ENCODE measurements at places on chromosomes 5 and 9.

DNA sequence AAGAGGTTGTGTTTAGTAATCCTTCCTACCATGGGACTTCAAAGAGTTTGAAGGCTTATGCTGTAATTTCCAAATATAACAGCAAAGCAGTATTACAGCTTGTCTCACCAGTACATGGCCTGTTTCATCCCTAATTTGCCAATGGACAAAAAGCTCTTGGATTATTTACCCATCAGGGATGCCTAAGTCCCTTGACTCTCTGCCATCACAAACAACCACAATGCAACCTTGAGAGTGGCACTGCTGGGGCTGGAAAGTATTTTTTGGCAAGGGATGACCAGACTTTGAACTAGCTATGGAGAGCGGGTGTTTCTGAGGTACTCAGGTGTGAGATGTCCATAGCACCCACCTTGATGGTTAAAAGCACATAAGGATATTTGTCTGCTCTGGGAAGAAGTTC, 9.1 kb downstream of the MAMDC2 start:
- H3K4me3 ChIP-seq, result no peak overlapping the region
- no peaks in the 10 kb centered on the region for H3K36me3 ChIP-seq
- DNase-seq, result no peak
- no peaks in the 10 kb centered on the region for H3K4me1 ChIP-seq
- no peak overlapping the region for H3K27ac ChIP-seq

- no peak overlapping the region for H3K4me3 ChIP-seq
- H3K36me3 ChIP-seq, result no peaks in the 10 kb centered on the region
- DNase-seq, result no peak
- peaks cover 35% of the 10 kb centered on the region for H3K4me1 ChIP-seq
These were observed 142.8 kb downstream of the ENC1 start for GRCh38 chr5:74497706-74498105.

DNA sequence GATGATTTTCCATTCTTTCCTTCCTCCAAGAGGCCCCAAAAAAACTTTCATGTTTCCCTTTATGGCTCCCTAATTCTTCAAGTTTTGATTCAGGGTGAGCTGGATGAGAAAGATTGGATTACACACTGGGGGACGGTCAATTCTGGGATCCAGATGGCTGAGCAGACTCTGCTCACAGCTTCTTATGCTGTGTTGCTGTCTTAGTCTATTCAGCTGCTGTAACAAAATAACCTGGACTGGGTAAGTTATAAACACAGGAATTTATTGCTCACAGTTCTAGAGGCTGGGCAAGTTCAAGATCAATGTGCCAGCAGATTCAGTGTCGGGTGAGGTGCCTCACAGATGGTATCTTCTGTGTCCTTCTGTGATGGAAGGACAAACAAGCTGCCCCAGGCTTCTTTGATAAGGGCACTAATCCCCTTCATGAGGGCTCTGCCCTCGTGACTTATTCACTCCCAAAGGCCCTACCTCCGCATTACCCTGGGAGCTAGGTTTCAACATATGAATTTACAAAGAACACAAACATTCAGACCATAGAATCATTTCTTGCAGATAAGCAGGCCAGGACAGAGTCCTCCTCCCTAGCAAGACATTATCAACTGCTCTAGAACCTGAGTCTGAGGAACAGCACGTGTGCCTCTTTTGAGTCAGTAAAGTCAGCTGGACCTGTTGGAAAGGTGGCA, 23.1 kb upstream of the SMAD5 start:
- no peak for DNase-seq
- no peak overlapping the region for H3K4me3 ChIP-seq
- no peaks in the 10 kb centered on the region for H3K27me3 ChIP-seq
- peaks cover 44% of the 10 kb centered on the region for H3K4me1 ChIP-seq
- no peaks in the 10 kb centered on the region for H3K36me3 ChIP-seq

- no peak for DNase-seq
- H3K27me3 ChIP-seq, result no peaks in the 10 kb centered on the region
- peaks cover 3% of the 10 kb centered on the region for H3K36me3 ChIP-seq
- H3K4me1 ChIP-seq, result no peaks in the 10 kb centered on the region
- no peak overlapping the region for H3K27ac ChIP-seq
- no peak overlapping the region for H3K4me3 ChIP-seq
These were observed 37.4 kb downstream of the FAT2 start for GRCh38 chr5:151553695-151554094.

DNA sequence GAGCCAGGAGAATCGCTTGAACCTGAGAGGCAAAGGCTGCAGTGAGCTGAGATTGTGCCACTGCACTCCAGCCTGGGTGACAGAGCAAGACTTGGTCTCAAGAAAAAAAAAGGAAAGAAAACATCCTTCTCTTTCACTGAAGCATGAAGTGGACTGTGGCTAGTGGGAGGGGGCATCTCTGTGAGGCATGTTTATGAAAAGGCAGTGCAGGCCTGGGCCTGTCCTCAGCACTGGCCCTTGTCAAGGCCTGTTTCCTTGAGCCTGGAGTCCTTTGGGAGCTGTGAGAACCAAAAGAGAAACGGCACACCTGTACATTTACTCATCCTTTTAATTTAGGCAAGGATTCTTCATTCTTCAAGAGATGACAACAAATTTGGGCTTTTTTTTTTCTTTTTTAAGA, 18.3 kb upstream of the FUBP3 start:
- H3K27me3 ChIP-seq, result peaks cover 4% of the 10 kb centered on the region
- no peaks in the 10 kb centered on the region for H3K36me3 ChIP-seq
- H3K4me1 ChIP-seq, result peaks cover 11% of the 10 kb centered on the region

DNA sequence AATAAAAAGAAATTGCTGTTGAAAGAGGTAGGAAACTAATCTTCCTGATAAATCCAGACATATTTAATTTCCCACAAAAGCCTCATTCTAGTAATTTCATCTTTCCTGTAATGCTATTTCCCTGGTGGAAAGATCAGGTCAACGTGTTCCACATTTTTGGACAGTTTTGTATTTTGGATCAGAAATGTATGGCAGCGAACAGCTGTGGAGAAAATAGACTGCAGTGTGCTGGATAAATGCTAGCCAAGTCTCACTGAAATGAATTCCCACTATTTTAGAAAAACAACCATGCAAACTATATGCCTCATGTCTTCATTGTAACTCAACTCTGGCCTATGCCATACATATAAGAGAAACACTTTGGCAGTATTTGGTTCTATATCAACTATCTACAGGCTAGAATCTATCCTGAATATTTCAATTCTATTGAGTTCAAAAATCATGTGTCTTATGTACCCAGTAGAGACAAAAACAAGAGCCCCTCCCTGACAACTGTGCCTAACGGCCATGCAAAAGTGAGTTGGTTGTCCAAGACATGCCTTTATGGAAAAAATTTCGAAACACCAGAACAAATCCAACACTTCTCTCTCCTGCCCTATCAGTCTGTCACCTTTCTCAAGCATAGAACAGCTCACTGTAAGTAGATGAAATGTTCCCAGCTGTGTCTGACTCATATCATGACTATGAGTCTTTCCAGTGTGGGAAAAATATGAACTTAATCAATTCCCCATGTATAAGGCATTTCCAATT, 191.3 kb upstream of the NREP start:
- H3K4me3 ChIP-seq, result no peak overlapping the region
- peaks cover under 1% of the 10 kb centered on the region for H3K4me1 ChIP-seq
- no peaks in the 10 kb centered on the region for H3K27me3 ChIP-seq

GRCh38 chr9:136309101-136309801, 5.4 kb upstream of the CCDC187 start:
- no peak for DNase-seq
- no peak overlapping the region for H3K4me3 ChIP-seq
- no peak overlapping the region for H3K27ac ChIP-seq
- no peaks in the 10 kb centered on the region for H3K36me3 ChIP-seq

DNA sequence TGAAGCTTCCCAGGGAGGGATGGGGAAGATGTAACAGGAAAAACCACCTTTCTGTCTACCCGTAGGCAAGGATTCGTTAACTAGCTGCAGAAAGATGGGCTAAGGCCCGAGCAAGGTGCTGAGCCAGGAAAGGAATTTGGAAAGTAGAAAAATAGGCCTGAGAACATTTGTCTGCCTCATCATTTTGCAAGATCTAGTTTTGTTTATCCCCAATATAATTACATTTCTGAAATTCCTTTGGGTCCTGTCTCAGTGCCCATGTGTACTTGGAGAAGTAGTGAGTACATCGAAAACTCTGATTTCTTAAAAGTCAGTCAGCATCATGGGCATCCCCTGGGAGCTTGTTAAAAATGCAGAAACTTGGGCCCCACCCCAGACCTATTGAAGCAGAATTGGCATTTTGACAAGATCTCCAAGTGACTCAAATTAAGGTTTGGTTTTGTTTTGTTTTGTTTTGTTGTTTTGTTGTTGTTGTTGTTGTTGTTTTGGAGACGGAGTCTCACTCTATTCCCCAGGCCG, 52.1 kb upstream of the CEMIP2 start:
- no peaks in the 10 kb centered on the region for H3K36me3 ChIP-seq
- H3K4me3 ChIP-seq, result no peak overlapping the region
- H3K27ac ChIP-seq, result no peak overlapping the region
- no peak for DNase-seq

DNA sequence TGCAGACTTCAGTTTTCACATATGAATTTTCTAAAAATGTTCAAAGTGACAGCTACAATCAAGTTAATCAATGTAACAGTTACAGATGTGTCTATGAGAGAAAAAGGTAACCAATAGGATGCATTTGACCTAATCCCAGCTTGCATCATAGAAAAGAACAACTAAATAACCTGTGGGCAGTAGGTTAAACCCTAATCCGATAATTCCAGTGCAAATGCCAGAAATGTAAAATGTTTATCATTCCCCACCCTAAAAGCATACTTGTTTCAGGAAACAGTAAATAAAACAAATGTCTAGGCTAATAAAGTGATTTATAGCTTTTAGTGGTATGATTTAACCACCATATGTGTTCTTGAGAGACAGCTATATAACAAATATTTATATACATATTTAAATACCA, 592.6 kb downstream of the PRELID2 start:
- H3K27ac ChIP-seq, result no peak overlapping the region
- no peak overlapping the region for H3K4me3 ChIP-seq
- DNase-seq, result no peak
- no peaks in the 10 kb centered on the region for H3K36me3 ChIP-seq
- H3K4me1 ChIP-seq, result peaks cover 36% of the 10 kb centered on the region

DNA sequence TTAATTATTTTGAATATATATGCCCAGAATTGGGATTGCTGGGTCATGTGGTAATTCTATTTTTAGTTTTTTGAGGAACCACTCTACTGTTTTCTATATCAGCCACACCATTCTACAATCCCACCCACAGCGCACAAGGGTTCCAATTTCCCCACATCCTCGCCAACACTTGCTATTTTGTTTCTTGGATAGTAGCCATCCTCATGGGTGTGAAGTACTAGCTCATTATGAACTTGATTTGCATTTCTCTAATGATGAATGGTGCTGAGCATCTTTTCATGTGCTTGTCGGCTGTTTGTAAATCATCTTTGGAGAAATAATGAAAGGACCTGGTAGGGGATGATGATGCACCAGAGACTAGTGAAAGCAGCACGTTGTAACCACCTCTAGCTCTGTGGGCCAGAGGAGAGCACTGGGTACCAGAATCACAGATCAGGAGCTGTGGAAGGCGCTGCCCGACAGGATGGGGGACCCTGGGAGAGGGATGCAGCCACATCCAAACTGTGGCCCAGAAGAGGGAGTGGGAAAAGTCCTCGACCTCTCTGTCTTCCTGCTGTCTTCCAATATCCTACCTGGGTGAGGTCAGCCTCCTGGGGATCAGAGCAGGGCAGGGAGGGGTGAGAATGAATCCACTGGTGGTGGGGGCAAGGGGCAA, 155.4 kb downstream of the RGS3 start:
- H3K27ac ChIP-seq, result peak overlapping the region; percentile 100
- no peaks in the 10 kb centered on the region for H3K27me3 ChIP-seq
- peaks cover 53% of the 10 kb centered on the region for H3K4me1 ChIP-seq
- H3K36me3 ChIP-seq, result peaks cover 3% of the 10 kb centered on the region

DNA sequence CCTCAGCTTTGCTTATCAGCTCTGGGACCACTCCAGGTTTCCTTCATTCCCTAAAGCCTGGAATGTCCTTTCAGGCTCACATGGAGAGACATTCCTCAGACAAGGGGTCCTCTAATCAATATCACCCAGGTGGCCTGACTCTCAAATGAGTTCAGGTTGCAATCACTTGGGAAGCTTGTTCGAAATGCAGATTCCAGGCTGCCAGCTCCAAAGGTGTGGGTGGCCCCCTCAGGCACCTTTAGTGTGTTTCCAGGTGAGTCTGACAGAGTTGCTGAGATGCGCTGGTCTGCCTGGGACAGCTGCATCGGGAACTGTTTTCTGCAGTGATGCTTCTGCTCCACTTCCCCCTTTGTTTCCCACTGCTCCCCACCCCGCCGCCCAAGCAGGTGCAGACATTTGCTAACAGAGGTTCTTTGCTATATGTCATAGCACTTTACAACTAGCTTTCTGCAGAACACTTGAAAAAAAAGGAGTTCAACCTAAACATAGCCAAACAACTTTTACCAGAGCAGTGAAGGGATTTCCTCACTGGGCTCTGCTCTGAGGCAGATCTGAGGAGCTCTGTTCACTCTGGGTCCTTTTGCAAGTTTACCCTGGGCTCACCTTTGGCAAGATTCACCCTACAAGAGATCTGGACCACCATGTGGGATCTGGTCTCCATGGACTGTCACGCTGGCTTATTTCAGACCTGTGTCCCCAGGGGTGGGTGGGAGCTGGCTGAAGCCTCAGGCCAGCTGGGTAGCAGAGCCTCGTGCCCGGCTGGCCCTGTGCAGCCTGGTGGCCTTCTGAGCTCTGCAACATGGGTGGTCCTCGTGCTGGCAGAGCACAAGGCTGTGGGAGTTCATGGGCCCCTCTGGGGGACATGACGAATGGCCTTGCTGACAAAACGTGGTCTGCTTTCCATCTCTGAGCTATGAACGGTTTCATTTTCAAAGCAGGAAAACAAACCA, 539.6 kb downstream of the CCDC171 start:
- H3K27ac ChIP-seq, result peak overlapping the region; percentile 88
- DNase-seq, result no peak
- H3K27me3 ChIP-seq, result peaks cover 12% of the 10 kb centered on the region
- H3K36me3 ChIP-seq, result peaks cover 11% of the 10 kb centered on the region
- peaks cover 30% of the 10 kb centered on the region for H3K4me1 ChIP-seq

GRCh38 chr9:85483208-85483607, 258.5 kb downstream of the AGTPBP1 start:
- no peaks in the 10 kb centered on the region for H3K36me3 ChIP-seq
- H3K27ac ChIP-seq, result no peak overlapping the region
- H3K27me3 ChIP-seq, result peaks cover 3% of the 10 kb centered on the region
- H3K4me3 ChIP-seq, result no peak overlapping the region
- no peak for DNase-seq

- peaks cover 39% of the 10 kb centered on the region for H3K36me3 ChIP-seq
- peaks cover 15% of the 10 kb centered on the region for H3K27me3 ChIP-seq
- no peak overlapping the region for H3K27ac ChIP-seq
These were observed 82.8 kb downstream of the DAP start for GRCh38 chr5:10678244-10678643.
